ENCODE measurements at places on chromosomes 3 and 15. TPM values are rescaled to one million over a fixed set of nuclear protein-coding genes. Genes with fewer than 3 reads are reported as not detected.

- peak overlapping the region; percentile 56 for H3K4me3 ChIP-seq
- no peaks in the 10 kb centered on the region for H3K36me3 ChIP-seq
- H3K4me1 ChIP-seq: peaks cover 15% of the 10 kb centered on the region
- no peak overlapping the region for H3K27ac ChIP-seq
Observed at GRCh38 chr3:72153477-72154314, 368.7 kb upstream of the PROK2 start.

DNA sequence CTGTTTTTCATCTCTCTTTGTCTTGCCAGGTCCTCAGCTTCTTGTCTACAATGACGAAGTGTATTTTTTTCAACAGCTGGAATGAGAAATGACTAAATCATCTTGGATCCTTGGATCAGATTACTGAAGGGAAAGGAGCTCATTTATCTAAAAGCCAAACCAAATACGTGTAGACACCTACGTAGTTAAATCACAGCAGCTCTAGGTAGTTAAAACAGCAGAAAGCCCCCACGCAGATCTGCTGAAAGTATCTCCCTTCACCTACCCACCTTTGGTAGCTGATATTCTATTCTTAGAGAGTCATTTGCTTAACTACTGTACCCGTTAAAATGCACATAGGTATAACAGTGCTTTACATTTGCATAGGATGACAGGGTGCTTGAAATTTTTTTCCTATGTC lies 105.5 kb upstream of the WNT5A start:
- no peaks in the 10 kb centered on the region for H3K4me1 ChIP-seq
- no peak overlapping the region for H3K27ac ChIP-seq
- H3K27me3 ChIP-seq: peaks cover 2% of the 10 kb centered on the region
- no peak for DNase-seq

DNA sequence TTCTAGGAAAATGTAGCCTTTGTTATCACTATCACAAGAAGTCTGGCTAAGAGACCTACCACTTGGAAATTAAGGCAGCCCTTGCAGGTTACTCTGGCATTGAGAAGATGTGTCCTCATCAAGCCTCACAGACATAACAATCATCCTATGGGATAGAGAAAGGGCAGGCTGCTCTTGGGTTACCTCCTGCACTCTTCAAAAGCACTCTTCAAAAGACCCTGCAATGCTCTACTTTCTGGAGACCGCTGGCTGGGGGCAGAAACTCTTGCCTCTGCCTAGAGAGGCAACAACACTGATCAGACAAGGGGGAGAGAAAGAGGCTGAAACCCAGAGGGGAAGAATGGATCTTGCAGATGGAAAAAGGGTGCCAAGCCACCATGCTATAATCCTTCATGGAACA lies 127.9 kb upstream of the BNIP2 start:
- H3K27me3 ChIP-seq: peaks cover 2% of the 10 kb centered on the region
- no peak overlapping the region for H3K4me3 ChIP-seq
- no peaks in the 10 kb centered on the region for H3K36me3 ChIP-seq

- no peak overlapping the region for H3K27ac ChIP-seq
- H3K27me3 ChIP-seq: no peaks in the 10 kb centered on the region
- H3K36me3 ChIP-seq: peaks cover 80% of the 10 kb centered on the region
- H3K4me1 ChIP-seq: peaks cover 5% of the 10 kb centered on the region
Observed at GRCh38 chr15:84797212-84797611, 19.9 kb upstream of the ALPK3 start.

- no peak overlapping the region for H3K4me3 ChIP-seq
- DNase-seq: peak; percentile 70
- peaks cover 53% of the 10 kb centered on the region for H3K4me1 ChIP-seq
- no peaks in the 10 kb centered on the region for H3K27me3 ChIP-seq
- H3K27ac ChIP-seq: no peak overlapping the region
Observed at GRCh38 chr3:46923559-46924350, 46.2 kb downstream of the PTH1R start.

GPR176 gene
- total RNA-seq: 1.3 TPM

DNA sequence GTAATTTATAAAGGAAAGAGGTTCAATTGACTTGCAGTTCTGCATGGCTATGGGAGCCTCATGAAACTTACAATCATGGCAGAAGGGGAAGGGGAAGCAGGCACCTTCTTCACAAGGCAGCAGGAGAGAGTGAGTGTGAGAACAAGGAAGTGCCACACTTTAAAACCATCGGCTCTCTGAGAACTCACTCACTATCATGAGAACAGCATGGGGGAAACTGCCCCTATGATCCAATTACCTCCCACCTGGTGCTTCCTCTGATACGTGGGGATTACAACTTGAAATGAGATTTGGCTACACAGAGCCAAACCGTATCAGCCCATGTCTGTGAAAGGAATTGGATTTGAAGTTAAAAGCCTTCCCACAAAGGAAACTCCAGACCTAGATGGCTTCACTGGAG lies 39.1 kb downstream of the TKT start:
- no peaks in the 10 kb centered on the region for H3K36me3 ChIP-seq
- no peak overlapping the region for H3K27ac ChIP-seq
- no peaks in the 10 kb centered on the region for H3K27me3 ChIP-seq
- DNase-seq: no peak

DNA sequence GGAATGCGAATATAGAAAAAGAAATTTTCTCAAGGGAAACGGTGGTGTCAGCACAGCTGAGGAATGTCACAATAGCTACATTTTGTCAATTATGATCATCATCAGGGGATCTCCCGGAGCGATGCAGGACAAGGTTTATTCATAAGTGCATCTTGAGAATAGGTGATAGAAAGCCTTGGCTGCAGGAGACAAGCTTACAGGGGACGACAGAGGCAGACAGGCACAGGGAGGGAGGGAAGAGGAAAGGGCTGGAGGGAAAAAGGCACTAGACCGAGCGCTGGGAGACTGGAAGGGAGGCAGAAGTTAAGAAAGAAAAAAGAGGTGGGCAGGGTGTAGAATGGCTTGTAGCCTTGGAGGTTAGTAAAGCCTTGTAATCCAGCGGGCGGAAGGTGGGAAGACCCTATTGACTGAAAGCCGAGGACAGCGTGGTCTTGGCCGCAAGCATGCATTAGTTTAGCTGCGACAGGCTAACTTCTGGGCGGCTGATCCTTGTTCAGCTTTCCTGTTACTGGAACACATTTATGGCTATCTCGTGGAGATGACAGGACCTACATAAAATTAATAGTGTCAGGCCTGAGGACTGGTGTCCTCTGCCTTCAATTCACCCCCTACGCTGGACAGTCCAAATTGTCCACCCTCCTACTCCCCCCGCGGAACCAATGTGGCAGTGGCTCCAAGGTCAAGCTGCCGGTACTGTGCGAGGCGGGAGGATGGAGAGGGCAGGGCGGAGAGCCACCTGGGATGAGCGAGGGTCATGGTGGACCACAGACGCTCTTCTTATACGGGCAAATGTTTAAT lies 1.4 kb upstream of the NECTIN3 start:
- no peaks in the 10 kb centered on the region for H3K36me3 ChIP-seq
- peak overlapping the region; percentile 91 for H3K4me3 ChIP-seq
- no peaks in the 10 kb centered on the region for H3K27me3 ChIP-seq

DNA sequence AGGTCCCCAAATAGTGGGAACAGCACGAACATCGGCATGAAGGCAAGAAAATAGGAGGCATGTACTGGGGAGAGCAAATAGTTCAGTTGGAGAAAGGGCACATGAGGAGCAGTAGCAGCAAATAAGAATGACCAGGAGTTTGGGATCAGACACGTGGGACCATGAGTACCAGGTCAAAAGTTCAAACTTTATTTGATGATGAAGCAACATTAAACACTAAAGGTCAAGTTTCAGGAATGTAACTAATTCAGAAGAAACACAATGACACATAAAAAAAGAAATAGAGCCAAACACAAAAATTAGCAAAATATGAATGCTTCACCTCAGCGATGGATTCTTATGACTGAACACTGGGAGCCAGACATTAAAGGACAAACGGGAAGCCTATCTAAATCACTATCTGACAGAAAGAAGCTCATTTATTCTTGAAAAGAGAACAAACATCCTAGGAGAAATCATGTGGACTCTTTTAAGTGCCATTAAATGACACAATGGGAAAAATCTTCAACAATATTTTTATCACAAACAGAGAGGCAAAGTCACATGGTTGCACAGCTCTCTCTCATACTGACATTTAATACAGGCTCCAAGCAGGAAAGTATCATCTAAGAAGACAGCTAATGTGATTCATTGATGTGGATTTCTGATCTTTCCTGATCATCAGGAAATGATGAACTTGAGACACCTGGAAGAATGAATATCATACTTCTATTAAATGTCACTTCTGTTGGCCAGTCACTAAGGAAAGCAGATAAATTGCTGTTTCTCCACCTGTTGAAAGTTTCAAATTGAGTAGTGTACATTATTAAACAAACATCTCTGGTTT lies 216.9 kb upstream of the THBS1 start:
- no peak overlapping the region for H3K4me3 ChIP-seq
- DNase-seq: no peak
- no peak overlapping the region for H3K27ac ChIP-seq
- no peaks in the 10 kb centered on the region for H3K27me3 ChIP-seq
- no peaks in the 10 kb centered on the region for H3K36me3 ChIP-seq

ATR gene
- 8.0 TPM for total RNA-seq

- H3K4me3 ChIP-seq: no peak overlapping the region
- H3K36me3 ChIP-seq: no peaks in the 10 kb centered on the region
Observed at GRCh38 chr15:93706495-93707292, 524.7 kb upstream of the MCTP2 start.

- H3K4me1 ChIP-seq: no peaks in the 10 kb centered on the region
- no peak overlapping the region for H3K27ac ChIP-seq
- no peak for DNase-seq
- no peaks in the 10 kb centered on the region for H3K36me3 ChIP-seq
Observed at GRCh38 chr3:110391640-110392395, 679.8 kb upstream of the NECTIN3 start.

GOLGA6D gene
- not detected for total RNA-seq

DNA sequence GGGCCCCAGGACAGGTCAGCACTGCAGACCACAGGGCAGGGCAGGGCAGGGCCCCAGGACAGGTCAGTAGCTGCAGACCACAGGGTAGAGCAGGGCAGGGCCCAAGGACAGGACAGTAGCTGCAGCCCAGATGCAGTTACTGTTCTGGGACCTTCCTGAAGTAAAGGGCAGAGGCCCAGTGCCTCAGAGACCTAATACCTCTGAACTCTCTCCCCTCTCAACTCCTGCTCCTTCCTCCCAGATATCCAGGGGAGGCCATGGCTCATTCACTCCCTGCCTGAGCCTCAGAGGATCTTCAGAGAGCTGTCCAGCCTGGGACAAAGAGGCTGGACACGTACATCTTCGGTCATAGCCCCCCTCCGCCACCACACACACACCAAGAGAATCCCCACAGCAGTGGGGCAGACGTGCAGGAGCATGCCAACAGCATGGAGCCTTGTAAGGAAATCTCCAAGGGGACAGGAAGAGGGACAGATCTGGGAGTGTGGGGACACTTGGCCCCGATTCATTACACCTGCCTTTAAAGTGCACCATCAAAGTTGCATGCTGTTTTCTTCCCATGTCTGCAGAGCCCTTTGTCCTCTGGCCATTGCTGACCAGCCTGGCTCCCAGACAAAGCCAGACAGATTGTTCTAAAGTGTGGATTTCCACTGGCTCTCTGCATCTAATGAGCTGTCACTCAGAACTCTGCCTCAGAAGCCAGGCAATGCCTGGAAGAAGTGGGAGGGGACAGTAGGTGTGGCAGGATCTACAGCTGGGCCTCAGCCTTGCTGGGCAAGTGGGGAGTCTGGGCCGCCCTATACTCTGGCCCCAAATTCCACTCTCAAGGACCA lies 24.2 kb upstream of the BUB1B start:
- no peaks in the 10 kb centered on the region for H3K27me3 ChIP-seq
- DNase-seq: no peak
- no peak overlapping the region for H3K27ac ChIP-seq

- H3K36me3 ChIP-seq: no peaks in the 10 kb centered on the region
- DNase-seq: no peak
- no peaks in the 10 kb centered on the region for H3K27me3 ChIP-seq
- H3K4me1 ChIP-seq: peaks cover 65% of the 10 kb centered on the region
Observed at GRCh38 chr3:100087198-100087597, 27.1 kb downstream of the FILIP1L start.

GRCh38 chr15:69601711-69602504 lies 149.3 kb downstream of the RPLP1 start:
- H3K27me3 ChIP-seq: no peaks in the 10 kb centered on the region
- no peak for DNase-seq
- H3K36me3 ChIP-seq: no peaks in the 10 kb centered on the region
- H3K4me1 ChIP-seq: peaks cover 11% of the 10 kb centered on the region

EOMES gene
- total RNA-seq: 0.15 TPM

ISL2 gene
- total RNA-seq: not detected

GRCh38 chr3:124258057-124258500 lies 266.2 kb upstream of the ROPN1 start:
- peaks cover 19% of the 10 kb centered on the region for H3K4me1 ChIP-seq
- no peak overlapping the region for H3K27ac ChIP-seq
- no peaks in the 10 kb centered on the region for H3K27me3 ChIP-seq
- no peak overlapping the region for H3K4me3 ChIP-seq
- DNase-seq: no peak

GRCh38 chr3:5645692-5646410 lies 458.3 kb downstream of the EDEM1 start:
- no peak overlapping the region for H3K27ac ChIP-seq
- no peaks in the 10 kb centered on the region for H3K4me1 ChIP-seq
- no peak overlapping the region for H3K4me3 ChIP-seq
- no peak for DNase-seq
- H3K36me3 ChIP-seq: no peaks in the 10 kb centered on the region
- no peaks in the 10 kb centered on the region for H3K27me3 ChIP-seq

GRCh38 chr3:139120086-139121056 lies 75.7 kb upstream of the PRR23C start:
- no peak overlapping the region for H3K4me3 ChIP-seq

GRCh38 chr3:11637901-11638458 lies 5.7 kb downstream of the VGLL4 start:
- DNase-seq: no peak
- H3K27ac ChIP-seq: peak overlapping the region; percentile 98
- peak overlapping the region; percentile 76 for H3K4me3 ChIP-seq
- H3K36me3 ChIP-seq: no peaks in the 10 kb centered on the region
- H3K27me3 ChIP-seq: no peaks in the 10 kb centered on the region

NPAP1 gene
- not detected for total RNA-seq

MYZAP gene
- 3.6 TPM for total RNA-seq

GHRL gene
- total RNA-seq: not detected

TRIM69 gene
- total RNA-seq: 24.1 TPM

SERPINI2 gene
- total RNA-seq: 0.32 TPM

All from psoas muscle (tissue), 8 donors.